ENCODE measurements at places on chromosomes 4 and X.

DNA sequence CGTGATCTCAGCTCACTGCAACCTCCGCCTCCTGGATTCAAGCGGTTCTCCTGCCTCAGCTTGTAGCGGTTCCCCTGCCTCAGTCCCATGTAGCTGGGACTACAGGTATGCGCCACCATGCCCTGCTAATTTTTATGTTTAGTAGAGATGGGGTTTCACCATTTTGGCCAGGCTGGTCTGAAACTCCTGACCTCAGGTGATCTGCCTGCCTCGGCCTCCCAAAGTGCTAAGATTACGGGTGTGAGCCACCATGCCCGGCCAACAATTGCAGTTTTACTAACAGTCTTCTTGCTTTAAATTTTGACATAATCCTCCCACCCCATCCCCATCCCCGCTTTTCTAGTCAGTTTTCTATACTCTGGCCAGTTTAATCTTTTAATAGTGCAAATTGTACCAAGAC is 112.0 kb downstream of the CFAP299 start:
- DNase-seq = no peak

- DNase-seq = no peak
These were observed 44.7 kb upstream of the DCK start for GRCh38 chr4:70948665-70949260.

- DNase-seq = no peak
These were observed 256.0 kb downstream of the DHX15 start for GRCh38 chr4:24328310-24328709.

GRCh38 chr4:140168474-140168873 is 14.5 kb upstream of the MAML3 start:
- DNase-seq = no peak

- no peak for DNase-seq
These were observed 7.7 kb downstream of the S100P start for GRCh38 chr4:6701371-6701770.

- no peak for DNase-seq
These were observed 99.0 kb downstream of the ASB9 start for GRCh38 chrX:15170927-15171326.

GRCh38 chr4:169976951-169977350 is 49.2 kb downstream of the MFAP3L start:
- DNase-seq = no peak

GRCh38 chr4:154078504-154079350 is 289.8 kb upstream of the SFRP2 start:
- DNase-seq = no peak

DNA sequence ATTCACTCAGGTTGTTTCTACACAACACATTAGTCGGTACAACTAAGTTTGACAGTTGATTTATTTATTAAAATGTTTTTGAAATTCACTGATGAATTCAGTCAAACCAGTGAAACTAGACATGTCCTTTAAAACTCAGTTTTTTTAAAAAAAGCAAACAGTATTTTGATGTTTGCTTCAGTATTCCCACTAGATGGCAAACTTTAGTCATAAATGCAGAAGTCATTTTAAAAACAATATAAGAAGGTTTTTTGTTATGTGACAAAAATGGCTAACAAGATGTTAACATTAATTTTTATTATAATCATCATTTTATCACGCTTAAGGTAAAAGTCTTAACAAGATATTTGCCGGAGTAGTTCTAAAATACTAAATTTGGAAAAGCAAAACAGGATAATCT is 1337.8 kb upstream of the DIAPH2 start:
- DNase-seq = no peak

DNA sequence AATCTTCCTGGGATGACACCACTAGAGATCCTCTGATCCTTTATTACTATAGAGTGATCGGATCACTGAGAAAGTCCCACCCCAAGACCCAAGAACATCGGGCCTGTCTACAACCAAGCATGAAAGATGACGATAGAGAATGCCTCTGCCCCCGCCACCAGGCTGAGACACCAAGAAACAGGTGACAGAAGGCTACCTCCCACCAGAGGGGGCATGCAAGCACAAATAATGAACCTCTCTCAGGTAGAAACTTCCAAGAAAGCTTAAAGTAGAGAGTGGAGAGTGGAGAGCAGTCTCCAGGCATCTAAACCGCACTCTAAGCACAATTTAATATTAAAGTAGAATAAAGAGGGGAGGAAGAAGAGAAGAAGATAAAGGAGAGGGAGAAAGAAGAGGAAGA is 402.6 kb downstream of the INPP4B start:
- DNase-seq = no peak

- no peak for DNase-seq
These were observed 136.3 kb downstream of the TSPAN5 start for GRCh38 chr4:98522062-98522461.

DNA sequence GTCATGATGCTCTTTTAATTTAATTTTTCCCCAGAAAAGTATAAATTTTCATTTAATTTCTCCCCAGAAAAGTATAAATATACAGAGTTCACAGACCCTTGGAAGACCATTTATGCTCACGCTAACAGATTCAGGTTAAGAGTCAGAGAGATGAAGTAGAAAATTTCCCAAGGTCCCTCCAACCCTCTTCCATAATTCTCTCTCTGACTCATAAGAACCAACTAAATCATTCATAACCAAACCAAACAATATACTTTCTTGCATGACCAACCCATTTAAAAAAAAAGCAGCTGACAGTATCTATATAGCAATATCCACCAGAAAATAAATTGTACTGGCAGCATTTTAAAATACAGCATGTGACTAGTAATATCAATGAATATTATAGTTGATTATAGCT is 3.9 kb downstream of the KLHL8 start:
- no peak for DNase-seq

GRCh38 chr4:76074993-76075600 is 588 bp downstream of the ART3 start:
- no peak for DNase-seq

DNA sequence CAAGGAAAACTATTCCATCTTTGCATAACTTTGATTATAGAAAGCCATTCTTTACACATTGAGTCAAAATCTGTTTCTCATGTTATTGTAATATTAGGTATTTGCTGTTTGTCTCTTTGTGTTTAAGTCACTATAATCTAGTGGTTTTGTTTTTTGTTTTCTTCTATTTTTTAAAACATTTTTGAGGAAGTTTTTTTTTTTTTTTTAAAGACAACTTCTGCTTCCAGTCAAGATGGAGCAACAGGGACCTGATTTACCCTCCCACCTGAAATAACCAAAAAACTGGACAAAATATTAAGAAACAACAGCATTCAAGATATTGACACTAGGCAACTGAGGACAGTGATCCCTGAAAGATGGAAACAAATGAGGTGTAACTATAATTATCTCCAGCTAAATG is 18.4 kb upstream of the NSUN7 start:
- no peak for DNase-seq

DNA sequence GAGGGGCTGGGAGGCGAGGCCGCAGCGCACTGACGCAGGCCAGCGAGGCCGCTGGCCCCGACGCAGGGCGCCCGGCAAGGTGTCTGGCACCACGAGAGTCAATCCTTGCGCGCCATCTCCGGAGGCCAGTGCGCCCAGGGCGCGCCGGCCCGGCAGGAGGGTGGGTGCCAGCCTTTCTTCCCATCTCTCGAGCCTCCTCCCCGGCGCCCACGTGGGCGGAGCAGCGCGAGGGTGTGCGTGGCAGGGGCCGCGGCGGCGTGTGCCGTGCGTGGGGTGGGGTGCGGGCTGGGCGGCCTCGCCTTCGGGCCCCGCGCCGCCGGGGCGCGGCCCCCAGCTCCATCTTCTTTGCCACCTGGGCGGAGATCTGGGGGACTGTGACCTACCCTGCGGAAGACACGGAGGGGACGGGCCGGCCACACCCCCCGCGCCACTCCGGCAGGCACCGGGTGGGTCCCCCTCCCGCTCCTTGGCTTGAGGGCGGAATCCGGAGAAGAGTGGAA is 877 bp downstream of the JAKMIP1 start:
- no peak for DNase-seq
